ENCODE measurements at places on chromosomes 6 and 20.
A peak's percentile ranks its signal among the peaks of the same experiment; 100 is the strongest.

- no peak for DNase-seq
These were observed 687.3 kb downstream of the QKI start for GRCh38 chr6:164101859-164102258.

DNA sequence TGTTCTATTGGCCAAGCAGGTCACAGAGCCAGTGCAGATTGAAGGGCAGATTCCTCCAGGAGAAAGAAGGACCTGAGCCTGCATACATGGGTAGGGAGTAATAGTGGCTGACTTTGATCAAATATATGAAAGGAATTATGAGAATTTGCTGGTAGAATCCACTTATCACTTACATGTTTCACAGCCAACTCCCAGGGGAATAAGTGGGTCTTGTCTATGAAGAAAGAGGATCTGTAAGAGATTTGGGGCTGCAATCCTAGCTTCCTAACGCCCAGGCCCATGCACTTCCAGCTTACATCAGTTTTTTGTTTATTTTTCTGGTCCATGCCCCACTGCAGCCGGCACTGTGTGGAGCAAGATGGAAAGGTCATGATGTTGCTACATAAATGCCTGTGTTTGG lies 107.9 kb upstream of the SYNDIG1 start:
- no peak for DNase-seq

DNA sequence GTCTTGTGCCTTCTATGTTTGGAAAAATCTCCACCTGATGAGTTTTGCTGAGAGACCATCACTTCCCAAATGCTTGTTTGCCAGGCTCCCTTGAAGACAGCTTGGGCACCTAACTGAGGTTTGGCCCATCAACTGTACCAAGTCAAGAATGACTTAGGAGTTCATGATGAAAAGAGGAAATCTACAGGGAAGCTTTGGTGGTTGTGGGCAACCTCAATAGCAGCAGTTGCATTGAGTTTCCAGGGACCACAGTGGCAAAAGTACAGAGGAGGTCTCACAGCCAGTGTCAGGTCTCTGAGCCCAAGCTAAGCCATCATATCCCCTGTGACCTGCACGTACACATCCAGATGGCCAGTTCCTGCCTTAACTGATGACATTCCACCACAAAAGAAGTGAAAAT lies 49.7 kb upstream of the PHACTR1 start:
- no peak for DNase-seq

GRCh38 chr6:104789770-104790190 lies 69.9 kb downstream of the HACE1 start:
- peak; percentile 5 for DNase-seq

GRCh38 chr6:165834613-165835259 lies 171.7 kb upstream of the PDE10A start:
- no peak for DNase-seq

- DNase-seq = no peak
These were observed 6.8 kb upstream of the EPB41L1 start for GRCh38 chr20:36147690-36148089.

DNA sequence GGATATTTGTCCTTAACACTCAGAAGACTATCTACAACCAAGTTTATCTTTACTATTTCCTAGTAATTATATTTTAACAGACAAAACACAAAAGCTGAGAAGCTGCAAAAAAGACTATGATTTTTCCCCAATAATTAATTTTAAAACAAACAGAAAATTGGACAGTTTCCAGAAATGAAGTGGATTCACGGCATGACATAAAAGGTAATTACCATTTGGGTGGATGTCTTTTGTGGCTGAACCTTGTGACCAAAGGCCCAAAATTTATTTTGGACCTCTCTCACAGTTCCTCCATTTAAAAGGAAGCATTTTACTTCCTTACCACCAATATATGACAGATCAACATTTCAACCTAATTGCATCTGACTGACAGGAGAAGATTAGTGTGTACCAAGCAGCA lies 90.2 kb downstream of the GMDS start:
- no peak for DNase-seq

DNA sequence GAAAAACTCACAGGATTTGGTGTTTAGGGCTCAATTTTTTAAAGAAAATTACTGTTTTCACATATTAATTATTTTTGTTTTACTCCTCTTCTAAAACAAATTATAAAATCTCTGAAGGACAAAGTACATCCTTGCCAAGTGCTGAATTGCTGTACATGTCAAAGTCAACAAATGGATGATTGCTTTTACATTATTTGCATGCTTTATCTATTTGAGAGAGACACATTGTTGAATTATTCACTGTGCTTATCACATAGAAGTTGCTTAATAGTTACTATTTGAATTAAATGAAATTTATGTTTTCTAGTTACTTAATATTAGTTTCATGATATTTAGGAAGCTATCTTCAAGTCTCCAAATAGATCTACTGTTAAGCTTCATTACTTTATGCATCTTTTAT lies 318.6 kb upstream of the PTCHD4 start:
- DNase-seq = no peak

DNA sequence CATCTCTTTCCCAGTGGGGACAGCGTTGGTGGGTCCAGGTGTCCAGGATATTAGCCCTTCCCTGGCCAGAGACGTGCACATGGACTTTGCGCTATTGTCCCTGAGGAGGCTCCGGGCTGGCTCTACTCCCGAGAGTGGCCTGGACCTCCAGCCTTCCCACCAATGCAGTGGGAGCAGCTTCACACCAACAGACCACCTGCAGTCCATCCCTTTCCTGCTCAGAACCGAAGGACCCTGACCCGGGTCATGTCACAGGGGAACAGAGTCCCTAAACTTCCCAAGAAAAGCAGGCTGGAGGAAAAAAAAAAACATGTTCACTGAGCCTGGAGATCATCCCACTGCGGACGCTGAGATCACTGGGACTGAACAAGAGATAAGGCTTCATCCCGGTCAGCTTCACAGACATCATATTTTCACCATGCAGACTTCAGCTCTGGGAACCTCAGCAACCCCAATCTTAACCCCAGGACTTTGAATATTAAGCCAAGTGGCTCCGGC lies 18.3 kb downstream of the ZMYND8 start:
- DNase-seq = no peak

DNA sequence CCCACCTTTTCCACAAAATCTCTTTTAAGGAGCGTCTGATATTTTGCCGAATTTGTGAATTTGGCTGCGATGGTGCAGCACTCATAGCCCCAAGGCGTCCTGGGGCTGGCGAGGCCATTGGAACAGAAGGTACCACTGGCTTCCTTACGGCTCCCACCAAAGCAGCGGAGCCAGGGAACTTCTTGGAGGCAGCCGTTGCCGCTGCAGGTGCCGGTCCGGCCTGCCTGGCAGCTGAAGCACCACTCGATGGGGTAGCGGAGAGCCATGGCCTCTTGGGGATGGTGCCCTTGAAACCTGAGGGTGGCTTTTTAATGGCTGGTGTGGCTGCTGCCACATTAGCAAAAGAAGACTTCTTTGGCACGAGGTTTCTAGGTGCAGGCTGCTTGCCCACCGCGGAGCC lies 29.8 kb downstream of the DIDO1 start:
- DNase-seq = no peak

DNA sequence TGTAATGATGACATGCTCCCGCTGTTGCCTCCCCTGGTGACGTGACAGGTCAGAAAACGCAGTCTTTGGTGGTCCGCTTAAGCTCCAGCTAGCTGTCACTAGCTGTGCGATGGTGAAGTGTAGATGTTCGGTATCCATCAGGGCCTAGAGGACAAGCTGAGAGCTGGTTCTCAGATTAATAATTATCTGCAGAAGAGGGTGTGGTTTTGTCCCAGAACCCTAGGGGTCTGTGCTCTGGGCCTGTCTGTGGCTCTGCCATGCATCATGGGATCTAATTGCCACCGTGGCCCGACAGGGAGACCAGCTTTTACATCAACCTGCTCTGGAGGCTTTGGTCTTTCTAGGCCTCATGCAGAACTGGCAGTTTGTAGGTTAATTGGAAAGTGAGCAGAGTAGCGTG lies 34.1 kb downstream of the ERMARD start:
- no peak for DNase-seq
